HepG2 (cell line): ENCODE measurements at places on chromosomes 11 and 22.

GRCh38 chr22:49063545-49063890, 764.2 kb downstream of the BRD1 start:
- DNase-seq = no peak

GRCh38 chr11:88398372-88398771, 60.8 kb upstream of the CTSC start:
- peak; percentile 31 for DNase-seq

DNA sequence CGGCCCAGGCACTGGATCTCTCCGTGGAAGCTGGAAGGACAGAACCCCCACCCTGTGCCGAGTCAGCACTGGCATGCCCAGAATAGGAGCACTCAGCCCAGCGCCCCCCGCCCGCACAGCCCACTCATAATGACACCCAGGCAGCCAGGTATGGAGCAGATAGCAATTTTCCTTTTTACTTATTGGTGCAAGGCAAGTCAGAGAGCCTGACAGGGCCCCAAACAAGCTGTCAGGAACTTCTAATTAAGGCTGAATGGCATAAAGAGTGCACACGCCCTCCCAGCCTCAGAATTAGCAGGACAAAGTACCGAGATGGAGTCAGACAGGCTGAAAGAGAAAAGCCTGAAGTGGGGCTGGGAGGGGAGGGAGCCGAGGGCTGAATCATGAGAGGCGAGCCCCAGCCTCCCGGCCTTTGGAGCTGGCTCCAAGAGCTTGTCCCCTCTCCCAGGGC, 76.9 kb downstream of the DSCAML1 start:
- no peak for DNase-seq

DNA sequence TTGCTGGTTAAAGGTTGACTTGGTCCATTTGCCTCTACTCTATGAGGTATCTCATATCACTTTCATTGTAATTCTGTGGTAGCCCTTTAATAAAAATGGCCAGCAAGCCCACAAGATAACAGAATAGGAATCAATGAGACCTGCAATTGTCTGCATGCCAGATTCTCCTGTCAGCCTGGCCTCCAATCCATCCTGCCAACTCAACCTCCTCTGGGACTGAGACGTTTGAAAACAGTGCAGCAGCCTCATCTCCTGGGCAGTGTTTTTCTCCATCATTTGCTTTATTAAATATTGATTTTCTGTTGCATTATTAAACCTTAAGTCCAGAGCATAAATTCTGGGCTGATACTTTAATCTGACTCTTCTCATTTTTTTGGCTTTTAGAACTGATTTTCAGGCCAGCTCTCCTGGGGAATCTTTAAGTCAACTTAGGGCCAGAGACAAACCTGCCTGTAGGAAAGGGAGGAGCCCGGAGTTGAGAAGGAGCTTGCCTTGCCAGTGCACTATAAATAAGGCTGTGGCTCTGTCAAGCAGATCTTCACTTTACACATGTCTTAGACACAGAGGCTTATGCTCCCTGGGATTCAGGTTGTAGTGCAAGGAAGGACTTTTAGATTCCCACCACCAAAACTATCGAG, 798.0 kb downstream of the NTM start:
- no peak for DNase-seq

DNA sequence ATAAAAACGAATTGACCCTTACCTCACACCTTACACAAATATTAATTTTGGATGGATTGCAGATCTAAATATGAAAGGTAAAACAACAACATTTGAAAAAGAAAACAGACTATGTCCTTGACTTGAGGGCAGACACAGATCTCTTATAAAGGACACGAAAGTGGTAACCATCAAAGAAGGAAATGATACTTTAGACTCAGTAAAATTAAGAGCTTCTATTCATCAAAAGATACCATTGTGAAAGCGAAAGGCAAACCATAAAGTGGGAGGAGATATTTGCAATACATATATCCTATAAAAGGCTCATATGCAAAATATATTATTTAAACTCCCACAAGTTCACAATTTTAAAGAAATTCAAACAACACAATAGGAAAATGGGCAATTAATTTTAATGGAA, 5.0 kb downstream of the HEPACAM start:
- DNase-seq = no peak

GRCh38 chr22:37926358-37926757, 20.3 kb downstream of the MICALL1 start:
- no peak for DNase-seq

- DNase-seq = no peak
These were observed 37.2 kb upstream of the NAV2 start for GRCh38 chr11:19675397-19675796.

DNA sequence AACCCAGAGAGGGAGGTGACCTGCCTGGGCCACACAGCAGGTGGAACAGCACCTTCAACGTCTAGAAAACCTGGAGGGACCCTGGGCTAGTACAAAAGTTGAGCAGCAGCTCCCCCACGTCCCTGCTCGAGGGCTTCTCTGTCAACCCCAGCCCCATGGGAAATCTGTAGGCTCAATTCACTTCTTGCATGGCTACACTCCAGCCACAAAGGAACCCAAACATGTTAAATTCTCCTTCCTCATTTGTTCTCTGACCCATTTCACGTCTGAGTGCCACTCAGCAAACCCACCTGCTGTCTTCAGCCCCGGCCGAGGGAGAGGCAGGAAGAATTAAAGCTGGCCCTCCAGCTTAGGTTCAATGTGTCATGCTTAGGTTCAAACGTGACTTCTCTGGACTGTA, 418.5 kb downstream of the MIAT start:
- DNase-seq = no peak
